AG08396 (cell line): ENCODE measurements at places on chromosomes 16 and 17.
A peak's percentile ranks its signal among the peaks of the same experiment; 100 is the strongest.

DNA sequence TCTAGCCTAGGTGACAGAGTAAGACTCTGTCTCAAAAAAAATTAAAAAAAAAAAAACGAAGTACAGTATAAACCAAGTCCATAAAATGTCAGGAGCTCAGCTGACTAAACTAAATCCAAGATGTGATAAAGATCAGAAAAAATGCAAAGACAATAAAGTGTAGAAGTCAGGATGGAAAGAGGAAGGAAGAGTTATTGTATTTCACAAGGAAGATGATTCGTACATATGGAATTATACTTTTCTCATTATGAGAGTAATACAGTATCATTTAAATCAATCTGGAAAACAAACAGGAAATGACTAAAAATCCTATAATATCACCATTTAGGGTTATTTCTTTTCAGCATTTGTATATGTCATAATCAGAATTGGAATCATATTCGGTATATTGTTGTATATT is 11.4 kb upstream of the APOH start:
- peak; percentile 14 for DNase-seq

GRCh38 chr16:53207810-53208752 is 153.3 kb downstream of the CHD9 start:
- DNase-seq, result peak; percentile 76

DNA sequence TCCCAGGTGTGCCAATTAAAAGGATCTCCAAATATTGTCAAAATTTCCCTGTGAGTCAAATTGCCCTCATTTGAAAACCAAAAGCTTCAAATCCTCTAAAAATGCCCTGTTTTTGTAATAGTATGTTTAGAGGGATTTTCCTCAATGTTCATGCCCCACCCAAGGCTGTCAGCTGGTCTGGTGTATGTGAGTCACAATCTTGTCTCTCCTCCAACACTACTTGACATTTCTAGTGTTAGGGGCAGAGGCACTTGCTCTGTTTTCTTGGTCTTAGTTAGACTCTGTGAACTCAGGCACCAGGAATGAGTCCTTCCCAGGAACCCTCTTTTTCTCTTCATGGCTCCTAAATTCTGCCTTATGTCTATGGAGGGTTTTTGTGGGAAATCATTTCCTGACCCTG is 634.8 kb downstream of the KCNJ2 start:
- DNase-seq, result peak; percentile 41

DNA sequence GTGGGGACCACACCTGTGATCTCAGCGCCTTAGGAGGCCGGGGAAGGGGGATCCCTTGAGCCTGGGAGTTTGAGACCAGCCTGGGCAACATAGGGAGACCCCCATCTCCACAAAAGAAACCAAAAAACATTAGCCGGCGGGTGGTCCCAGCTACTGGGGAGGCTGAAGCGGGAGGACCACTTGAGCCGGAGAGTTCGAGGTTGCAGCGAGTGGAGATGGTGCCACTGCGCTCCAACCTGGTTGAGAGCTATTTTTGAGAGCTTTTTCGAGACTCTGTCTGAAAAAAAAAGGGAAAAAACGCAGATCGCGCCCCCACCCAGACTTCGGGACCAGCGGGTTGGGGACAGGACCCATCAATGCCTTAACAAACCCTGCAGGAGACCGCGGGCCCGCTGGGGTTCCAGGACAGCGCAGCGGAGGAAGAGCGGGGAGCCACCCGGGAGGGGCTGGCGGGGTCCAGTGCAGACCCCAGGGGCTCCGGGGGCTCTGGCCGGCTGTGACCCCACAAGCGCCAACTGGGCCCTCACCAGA is 762 bp upstream of the BAIAP3 start:
- no peak for DNase-seq
